ENCODE measurements at places on chromosomes 3 and 15. TPM values are rescaled to one million over a fixed set of nuclear protein-coding genes. Genes with fewer than 3 reads are reported as not detected.

- peak overlapping the region; percentile 11 for H3K27ac ChIP-seq
- H3K27me3 ChIP-seq, result peaks cover 34% of the 10 kb centered on the region
- no peaks in the 10 kb centered on the region for H3K36me3 ChIP-seq
- H3K4me3 ChIP-seq, result no peak overlapping the region
- H3K4me1 ChIP-seq, result peaks cover 9% of the 10 kb centered on the region
These were observed 68.8 kb downstream of the FOXB1 start for GRCh38 chr15:60072826-60073465.

DNA sequence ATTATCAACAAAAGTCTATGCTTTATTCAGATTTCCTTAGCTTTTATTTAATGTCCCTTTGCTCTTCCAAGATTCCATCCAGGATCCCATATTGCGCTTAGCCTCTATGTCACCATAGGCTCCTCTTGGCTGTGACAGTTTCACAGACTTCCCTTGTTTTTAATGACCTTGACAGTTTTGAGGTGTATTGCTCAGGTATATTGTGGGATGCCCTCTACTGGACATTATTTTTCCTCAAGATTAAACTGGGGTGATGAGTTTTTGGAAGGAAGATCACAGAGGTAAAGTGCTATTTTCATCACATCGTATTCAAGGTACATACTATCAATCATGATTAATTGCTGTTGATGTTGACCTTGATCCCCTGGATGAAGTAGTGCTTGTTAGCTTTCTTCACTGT, 99.1 kb upstream of the SMAD3 start:
- DNase-seq, result no peak
- H3K27ac ChIP-seq, result no peak overlapping the region
- no peaks in the 10 kb centered on the region for H3K4me1 ChIP-seq
- H3K27me3 ChIP-seq, result no peaks in the 10 kb centered on the region

DNA sequence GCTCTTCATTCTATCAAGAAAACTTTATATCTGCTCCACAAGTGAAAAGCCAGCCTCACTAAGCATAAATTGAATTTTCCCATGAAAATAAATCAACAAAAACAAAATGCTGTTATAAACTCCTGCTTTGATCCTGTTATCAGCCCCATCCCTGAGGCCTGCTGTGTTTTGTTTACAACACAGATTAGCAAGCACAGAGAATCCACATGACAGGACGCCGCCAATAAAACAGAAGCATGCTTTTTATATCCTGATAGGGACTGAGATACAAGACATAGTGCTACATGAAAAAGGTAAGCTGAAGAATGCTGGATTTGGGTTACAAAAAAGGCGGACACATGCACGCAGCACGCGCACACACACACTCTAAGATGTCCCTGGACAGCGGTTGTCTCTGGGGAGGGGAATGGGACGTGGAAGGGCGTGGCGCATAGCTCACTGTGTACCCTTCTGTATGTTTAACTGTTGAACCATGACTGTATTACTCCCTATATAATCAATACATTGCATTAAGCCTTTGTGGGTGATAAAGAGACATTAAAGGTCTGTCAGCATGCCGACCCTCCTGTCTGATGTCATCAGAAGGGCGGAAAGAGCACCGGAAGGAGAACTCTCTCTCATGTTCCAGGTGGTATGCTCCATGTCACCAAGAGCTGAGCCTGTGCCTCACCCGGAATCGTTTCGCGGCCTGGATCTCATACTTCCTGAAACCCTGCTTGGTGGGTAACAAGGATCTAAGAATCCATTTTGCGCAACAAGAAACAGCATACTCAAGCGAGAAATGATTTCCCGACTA, 93.9 kb downstream of the IQSEC1 start:
- DNase-seq, result no peak
- peaks cover 12% of the 10 kb centered on the region for H3K27me3 ChIP-seq
- H3K4me3 ChIP-seq, result no peak overlapping the region
- no peaks in the 10 kb centered on the region for H3K4me1 ChIP-seq
- no peaks in the 10 kb centered on the region for H3K36me3 ChIP-seq

DNA sequence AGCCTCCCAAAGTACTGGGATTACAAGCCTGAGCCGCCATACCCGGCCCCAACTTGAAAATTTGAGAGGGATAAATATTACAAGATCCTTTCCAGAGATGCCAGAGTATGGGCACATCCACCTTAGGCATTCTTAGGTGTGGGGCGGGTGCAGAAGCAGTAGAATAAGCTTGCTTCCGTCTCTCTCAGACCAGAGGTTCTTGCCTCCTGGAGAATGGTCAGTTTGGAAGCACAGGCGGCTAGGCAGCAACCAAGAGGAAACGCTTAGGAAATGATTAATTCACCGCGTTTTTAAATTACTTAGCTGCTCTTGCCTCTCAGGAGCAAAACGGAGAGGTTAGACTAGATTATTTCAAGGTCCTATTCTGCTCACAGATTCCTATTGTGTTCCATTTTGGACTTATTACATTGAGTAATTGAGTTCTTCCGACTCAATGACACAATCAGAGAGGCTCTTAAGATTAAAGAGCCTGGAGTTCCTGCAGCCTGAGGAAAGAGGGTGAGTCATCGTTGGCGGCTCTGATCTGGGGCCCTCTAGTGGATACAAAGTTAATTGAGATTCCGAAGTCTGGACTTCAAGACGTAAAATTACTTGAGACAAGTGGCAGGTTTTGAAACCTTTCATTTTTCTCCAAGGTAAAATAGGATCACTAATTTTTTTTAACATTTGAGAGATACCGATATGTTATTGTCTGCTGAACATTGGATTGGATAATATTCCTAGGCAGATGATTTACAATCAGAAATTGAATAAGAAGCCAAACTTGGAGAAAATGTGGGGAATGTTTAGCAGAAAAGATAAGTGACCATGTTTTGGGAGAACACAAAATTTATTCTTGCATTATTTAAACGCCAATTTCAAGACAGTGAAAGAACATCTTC, 5.8 kb upstream of the TOPAZ1 start:
- H3K27ac ChIP-seq, result no peak overlapping the region
- DNase-seq, result no peak
- peaks cover 5% of the 10 kb centered on the region for H3K4me1 ChIP-seq
- H3K36me3 ChIP-seq, result no peaks in the 10 kb centered on the region

Gene GABRB3
- total RNA-seq, result 7.4 TPM

- no peak overlapping the region for H3K27ac ChIP-seq
- no peak overlapping the region for H3K4me3 ChIP-seq
- H3K27me3 ChIP-seq, result no peaks in the 10 kb centered on the region
- no peak for DNase-seq
- no peaks in the 10 kb centered on the region for H3K36me3 ChIP-seq
These were observed 219.7 kb upstream of the SGO1 start for GRCh38 chr3:20405744-20406143.

- no peaks in the 10 kb centered on the region for H3K36me3 ChIP-seq
- no peak for DNase-seq
- peaks cover 32% of the 10 kb centered on the region for H3K27me3 ChIP-seq
- no peak overlapping the region for H3K27ac ChIP-seq
- H3K4me1 ChIP-seq, result peaks cover 17% of the 10 kb centered on the region
These were observed 185.9 kb downstream of the ERC2 start for GRCh38 chr3:56282341-56282740.

DNA sequence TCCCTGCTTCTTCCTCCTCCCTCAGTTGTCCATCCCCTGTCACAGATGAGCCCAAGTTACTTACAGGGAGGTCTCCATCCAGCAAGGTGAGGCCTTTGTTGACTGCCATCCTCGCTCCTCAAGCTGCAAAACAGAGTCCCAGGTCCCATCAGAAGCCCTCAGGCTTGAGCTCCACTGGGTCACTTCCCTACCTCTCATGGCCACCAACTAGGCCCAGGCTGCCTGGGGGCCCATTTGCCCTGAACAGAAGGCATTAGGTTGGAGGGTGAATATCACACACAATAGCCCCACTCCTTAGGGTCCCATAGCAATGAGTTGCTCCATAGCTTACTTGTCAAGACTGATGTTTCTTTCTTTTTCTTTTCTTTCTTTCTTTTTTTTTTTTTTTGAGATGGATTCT, 1.8 kb downstream of the PLIN1 start:
- no peaks in the 10 kb centered on the region for H3K27me3 ChIP-seq
- H3K4me3 ChIP-seq, result no peak overlapping the region
- DNase-seq, result peak; percentile 76
- H3K36me3 ChIP-seq, result peaks cover 7% of the 10 kb centered on the region

Gene PROK2
- total RNA-seq, result not detected

Gene GATA2
- total RNA-seq, result 0.91 TPM

- no peaks in the 10 kb centered on the region for H3K36me3 ChIP-seq
- H3K27me3 ChIP-seq, result no peaks in the 10 kb centered on the region
- H3K4me3 ChIP-seq, result no peak overlapping the region
- DNase-seq, result no peak
- peaks cover 26% of the 10 kb centered on the region for H3K4me1 ChIP-seq
- H3K27ac ChIP-seq, result peak overlapping the region; percentile 16
These were observed 231.5 kb downstream of the ALCAM start for GRCh38 chr3:105598042-105598796.

- H3K36me3 ChIP-seq, result peaks cover 27% of the 10 kb centered on the region
- DNase-seq, result no peak
- peaks cover 29% of the 10 kb centered on the region for H3K4me1 ChIP-seq
- H3K4me3 ChIP-seq, result no peak overlapping the region
- peak overlapping the region; percentile 54 for H3K27ac ChIP-seq
These were observed 38.8 kb downstream of the TBC1D2B start for GRCh38 chr15:78038585-78039247.

DNA sequence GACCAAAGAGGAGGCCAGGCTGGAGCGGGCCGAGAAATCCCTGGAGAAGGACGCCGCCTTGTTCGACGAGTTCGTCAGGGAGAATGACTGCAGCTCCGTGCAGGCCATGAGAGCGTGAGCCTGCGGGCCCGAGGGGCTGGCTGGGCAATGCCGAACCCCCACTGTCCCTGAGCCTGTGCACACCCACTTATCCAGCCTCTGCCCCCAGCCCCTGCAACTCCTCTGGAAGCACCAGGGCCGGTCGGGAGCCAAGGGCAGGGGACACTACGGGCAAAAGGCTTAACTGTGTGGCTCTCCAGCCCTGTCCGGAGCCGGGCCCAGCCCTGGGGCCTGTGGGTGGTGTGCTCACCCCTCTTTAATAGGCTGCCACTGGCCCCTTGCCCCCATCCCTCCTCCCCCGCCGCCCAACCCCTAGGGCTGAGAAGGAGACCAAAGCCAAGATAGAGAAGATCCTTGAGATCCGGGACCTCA, 24.0 kb downstream of the CFAP100 start:
- no peaks in the 10 kb centered on the region for H3K36me3 ChIP-seq
- H3K27ac ChIP-seq, result no peak overlapping the region
- H3K4me3 ChIP-seq, result no peak overlapping the region
- DNase-seq, result peak; percentile 83
- no peaks in the 10 kb centered on the region for H3K27me3 ChIP-seq

DNA sequence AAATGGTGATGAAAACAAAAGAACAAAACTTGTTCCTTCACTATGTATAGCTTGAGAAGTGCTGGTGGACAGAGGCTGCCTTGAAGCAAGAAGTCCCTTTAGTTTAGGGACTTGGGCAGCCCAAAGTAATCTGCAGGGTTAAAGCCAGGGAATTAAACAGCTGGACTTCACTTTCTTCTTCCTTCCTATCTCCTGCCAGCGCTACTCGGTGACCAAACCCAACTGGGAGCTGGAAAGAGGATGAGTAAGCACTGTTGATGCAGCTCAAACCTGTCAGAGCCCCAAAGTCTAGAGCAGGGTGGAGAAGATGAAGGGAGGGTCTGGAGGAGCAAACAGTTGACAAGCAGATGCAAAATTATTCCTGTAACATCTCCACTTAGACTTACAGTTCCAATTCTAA, 73.1 kb upstream of the FBN1 start:
- no peak for DNase-seq
- no peaks in the 10 kb centered on the region for H3K27me3 ChIP-seq
- H3K27ac ChIP-seq, result no peak overlapping the region
- peaks cover 28% of the 10 kb centered on the region for H3K4me1 ChIP-seq
- no peak overlapping the region for H3K4me3 ChIP-seq

Gene DCP1A
- total RNA-seq, result 20.8 TPM

Gene MST1
- 38.3 TPM for total RNA-seq

DNA sequence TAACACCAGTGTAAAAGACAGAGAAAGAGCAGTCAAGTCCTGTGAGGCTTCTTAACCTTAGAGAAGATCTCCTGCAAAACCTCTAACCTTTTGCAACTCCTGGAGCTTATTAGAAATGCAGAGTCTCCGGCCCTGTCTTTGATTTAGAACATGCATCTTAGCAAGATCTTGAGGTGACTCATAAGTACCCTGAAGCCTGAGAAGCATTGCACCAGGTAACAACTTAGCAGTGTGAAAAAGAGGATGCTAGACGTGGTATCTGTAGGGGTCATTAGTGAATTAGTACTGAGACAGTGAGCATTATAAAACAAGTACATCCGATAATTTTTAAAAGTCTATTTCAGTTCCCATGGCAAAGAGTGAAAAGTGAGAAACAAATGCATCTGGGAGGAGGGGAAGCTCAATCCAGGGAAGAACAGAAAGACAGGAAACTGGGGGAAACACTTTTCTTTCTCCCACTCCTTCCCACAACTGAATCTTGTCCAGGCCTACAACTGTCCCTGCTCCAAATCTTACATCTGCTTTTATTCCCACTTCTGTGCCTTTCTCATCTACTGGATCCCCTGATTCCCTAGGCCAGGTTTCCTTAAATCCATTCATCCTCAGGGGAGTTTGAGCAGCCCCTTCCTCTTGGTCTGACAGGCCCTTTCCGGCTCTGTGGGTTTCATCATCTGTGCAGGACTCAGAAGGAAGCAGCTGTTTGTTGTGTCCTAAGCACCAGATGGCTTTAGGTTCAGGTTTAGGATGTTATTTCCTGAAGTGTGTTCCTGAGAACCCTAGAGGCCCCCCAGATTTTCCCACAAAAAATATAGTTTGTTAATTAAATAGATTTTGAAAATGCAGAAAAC, 128.1 kb upstream of the IL12A start:
- H3K27ac ChIP-seq, result peak overlapping the region; percentile 82
- DNase-seq, result no peak
- H3K36me3 ChIP-seq, result no peaks in the 10 kb centered on the region
- no peaks in the 10 kb centered on the region for H3K27me3 ChIP-seq
- H3K4me3 ChIP-seq, result no peak overlapping the region

DNA sequence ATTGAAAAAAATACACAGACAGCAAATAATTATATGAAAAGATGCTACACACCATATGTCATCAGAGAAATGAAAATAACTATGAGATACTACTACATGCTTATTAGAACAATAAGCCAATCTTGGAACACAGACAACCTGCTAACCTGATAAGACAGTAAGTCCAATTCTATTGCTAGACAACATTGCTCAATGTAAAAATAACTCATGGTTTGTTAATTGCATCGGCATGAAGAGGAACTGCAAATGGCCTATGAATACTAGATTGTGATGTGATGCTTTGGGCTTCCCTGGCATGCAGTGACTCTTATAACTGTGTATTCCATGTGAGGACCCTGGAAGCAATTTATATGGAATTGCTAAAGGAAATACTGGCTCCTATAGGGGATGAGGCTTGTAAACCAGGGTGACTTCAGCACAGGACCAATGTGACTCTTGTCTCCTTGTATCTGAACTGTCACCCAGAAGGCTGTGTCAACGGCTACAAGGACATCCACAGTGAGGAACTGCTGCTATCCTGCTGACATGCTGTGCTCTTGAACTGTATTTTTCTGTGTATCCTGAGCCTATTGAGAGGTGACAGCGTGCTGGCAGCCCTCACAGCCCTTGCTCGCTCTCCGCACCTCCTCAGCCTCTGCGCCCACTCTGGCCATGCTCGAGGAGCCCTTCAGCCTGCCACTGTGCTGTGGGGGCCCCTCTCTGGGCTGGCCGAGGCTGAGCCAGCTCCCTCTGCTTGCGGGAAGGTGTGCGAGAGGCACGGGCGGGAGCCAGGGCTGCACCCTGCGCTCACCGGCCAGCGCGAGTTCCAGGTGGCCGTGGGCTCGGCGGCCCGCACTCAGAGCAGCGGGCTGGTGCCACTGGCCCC, 385.7 kb downstream of the CNTN4 start:
- DNase-seq, result no peak
- no peaks in the 10 kb centered on the region for H3K4me1 ChIP-seq
- H3K27me3 ChIP-seq, result no peaks in the 10 kb centered on the region
- no peak overlapping the region for H3K4me3 ChIP-seq
- H3K27ac ChIP-seq, result no peak overlapping the region

All from osteocyte (in vitro differentiated cells).